Muscle of back (tissue), 13 donors: ENCODE measurements at places on chromosomes 1 and 21. TPM values are rescaled to one million over a fixed set of nuclear protein-coding genes. Genes with fewer than 3 reads are reported as not detected.
A peak's percentile ranks its signal among the peaks of the same experiment; 100 is the strongest.

DNA sequence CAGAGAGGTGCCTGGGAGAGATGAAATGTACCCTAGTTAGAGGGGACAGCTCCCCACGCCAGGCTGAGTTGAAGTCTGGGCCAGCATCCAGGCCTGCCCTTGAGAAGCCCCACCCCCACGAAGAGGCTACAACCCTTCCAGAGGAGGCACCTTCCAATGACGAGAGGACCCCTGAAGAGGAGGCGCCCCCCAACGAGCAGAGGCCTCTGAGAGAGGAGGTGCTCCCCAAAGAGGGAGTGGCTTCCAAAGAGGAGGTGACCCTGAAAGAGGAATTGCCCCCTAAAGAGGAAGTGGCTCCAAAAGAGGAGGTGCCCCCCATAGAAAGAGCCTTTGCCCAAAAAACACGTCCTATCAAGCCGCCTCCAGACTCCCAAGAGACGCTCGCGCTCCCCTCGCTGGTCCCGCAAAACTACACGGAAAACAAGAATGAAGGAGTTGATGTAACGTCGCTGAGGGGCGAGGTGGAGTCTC, 3.1 kb downstream of the EVA1B start:
- peak; percentile 24 for DNase-seq

- DNase-seq = no peak
Measured at GRCh38 chr1:192592981-192593708, 17.6 kb downstream of the RGS1 start.

- DNase-seq = no peak
Measured at GRCh38 chr1:6116137-6116536, 64.0 kb downstream of the CHD5 start.

DNA sequence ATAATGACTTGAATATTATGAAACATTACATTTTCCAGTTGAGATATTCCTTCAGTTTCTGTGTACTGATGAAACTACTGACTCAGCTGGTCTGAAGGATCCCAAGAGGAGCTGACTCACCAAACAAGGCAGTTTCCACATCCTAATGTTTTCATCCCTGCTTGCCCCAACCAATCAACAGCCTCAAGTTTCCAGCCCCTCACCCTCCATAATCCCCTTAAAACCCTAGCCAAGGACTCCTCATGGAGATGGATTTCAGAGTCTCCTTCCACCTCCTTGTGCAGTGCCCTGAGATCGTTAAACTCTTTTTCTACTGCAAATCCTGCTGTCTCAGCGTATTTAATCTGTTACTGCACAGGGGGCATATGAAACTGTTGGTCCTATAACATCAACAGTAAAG, 83.1 kb upstream of the HAO2 start:
- DNase-seq = peak; percentile 38

Gene PROX1
- 10.9 TPM for polyA plus RNA-seq

DNA sequence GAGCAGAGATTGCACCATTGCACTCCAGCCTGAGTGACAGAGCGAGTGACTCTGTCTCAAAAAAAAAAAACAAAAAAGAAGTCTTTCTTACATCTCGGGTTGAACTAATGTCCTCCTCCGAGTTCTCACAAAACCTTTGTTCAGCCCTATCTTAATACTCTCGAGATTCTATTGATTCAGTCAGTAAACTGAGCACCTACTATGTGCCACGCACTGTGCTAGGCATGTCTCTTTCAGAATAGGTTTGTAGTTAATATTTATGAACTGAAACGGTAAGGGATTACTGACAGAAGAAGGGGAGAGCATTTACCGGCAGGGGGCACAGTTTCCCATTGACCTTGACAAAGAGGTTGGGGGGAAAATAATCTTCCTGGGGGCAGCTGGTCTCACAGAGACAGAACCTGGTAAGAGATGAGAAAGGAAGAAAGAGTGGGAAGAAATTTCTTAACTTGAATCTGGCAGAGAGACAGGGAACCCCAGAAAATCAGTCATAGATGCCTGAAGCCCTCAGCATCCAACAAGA, 3.4 kb downstream of the PIAS3 start:
- no peak for DNase-seq

- DNase-seq = no peak
Measured at GRCh38 chr1:29801561-29801973, 565.2 kb downstream of the PTPRU start.

Gene LCE4A
- not detected for polyA plus RNA-seq

Gene FMO5
- polyA plus RNA-seq = 2.2 TPM

DNA sequence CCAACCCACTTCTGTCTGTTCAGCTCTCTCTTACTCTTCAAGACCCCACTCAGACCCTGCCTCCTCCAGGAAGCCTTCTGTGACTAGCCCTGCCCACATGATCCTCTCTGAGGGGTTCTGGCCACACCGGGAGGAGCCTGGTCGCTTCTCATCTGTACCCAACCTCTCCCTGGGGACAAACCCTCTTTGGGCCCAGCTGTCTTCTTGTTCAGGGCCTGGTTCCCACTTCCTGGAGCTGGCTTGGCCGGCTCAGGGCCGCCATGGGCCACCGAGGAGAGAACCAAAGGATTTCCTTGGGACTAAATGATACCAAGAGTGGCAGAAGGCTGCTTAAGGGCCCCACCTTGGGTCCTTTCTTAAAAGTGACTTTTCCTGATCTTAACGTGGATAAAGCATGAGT, 124.7 kb upstream of the ZBTB40 start:
- no peak for DNase-seq

DNA sequence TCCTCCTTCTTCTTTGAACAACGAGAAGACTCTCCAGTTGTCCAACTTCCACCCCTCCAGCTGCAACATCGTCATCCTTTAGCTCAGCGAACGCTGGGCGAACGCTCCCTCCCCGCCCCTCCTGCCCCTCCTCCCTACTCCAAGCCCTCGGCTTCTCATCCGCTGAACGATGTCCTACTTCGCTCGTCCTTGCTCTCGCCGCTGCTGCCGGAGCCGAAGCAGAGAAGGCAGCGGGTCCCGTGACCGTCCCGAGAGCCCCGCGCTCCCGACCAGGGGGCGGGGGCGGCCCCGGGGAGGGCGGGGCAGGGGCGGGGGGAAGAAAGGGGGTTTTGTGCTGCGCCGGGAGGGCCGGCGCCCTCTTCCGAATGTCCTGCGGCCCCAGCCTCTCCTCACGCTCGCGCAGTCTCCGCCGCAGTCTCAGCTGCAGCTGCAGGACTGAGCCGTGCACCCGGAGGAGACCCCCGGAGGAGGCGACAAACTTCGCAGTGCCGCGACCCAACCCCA, at the start of gene BCAN:
Gene BCAN (plus strand): TSS at position 357 of the 504 bp plus-strand sequence. CDS start 3,938 bp downstream, outside the sequence.
- DNase-seq = no peak

Gene HLCS
- 8.5 TPM for polyA plus RNA-seq

Gene PGBD5
- polyA plus RNA-seq = 16.9 TPM

- DNase-seq = peak; percentile 97
Measured at GRCh38 chr1:35557611-35558373, at the start of gene NCDN. Gene NCDN, plus strand, starts transcription at chr1:35557799. Its CDS starts 392 bp downstream, at chr1:35558191.

Gene OLFML2B
- polyA plus RNA-seq = 103 TPM

- DNase-seq = no peak
Measured at GRCh38 chr1:3453891-3454810, at the start of gene ARHGEF16. Gene ARHGEF16, plus strand, starts transcription at chr1:3454665. Its CDS starts 8,420 bp downstream, at chr1:3463085.

DNA sequence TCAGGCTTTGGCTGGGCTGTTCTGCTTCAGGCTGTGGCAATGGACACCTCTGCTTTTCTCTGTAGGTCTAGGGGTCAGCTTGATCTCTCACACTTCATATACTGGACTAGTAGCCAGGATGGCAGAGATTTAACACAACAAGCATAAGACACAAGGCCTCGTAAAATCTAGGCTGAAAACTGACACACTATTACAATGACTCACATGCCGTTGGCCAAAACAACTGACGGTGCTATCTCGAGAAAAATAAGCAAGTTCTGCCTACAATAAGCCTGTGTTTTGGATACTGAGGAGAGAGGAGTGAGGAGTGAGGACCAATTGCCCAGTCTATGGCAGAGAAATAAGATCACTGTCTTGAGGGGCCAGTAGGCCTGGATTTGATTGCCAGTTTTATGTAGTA, 840.7 kb upstream of the ADAMTS5 start:
- DNase-seq = no peak
